ENCODE measurements at places on chromosomes 1 and 21.

DNA sequence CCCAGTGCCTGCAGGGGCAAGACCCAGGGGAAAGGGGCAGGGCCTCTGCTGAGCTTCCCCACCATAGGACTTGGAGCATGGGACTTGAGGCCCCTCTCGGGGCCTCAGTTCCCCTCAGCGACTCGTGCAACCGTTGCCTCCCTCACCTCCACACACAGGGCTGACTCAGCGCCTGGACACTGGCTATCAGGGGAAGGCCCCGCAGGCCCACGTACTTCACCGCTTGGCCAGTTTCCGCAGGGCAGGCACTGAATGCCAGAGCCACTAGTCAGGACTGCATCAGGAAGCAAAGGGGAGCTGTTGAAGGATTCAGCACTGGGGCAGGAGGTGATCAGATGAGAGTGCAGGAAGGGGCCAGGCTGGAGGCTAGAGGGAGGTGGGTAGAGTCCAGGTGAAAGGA lies 15.5 kb upstream of the FAM131C start:
- peak; percentile 69 for DNase-seq

GRCh38 chr1:18927654-18928272 lies 25.4 kb upstream of the ALDH4A1 start:
- no peak for DNase-seq

GRCh38 chr1:230633469-230633868 lies 8.8 kb upstream of the COG2 start:
- no peak for DNase-seq

DNA sequence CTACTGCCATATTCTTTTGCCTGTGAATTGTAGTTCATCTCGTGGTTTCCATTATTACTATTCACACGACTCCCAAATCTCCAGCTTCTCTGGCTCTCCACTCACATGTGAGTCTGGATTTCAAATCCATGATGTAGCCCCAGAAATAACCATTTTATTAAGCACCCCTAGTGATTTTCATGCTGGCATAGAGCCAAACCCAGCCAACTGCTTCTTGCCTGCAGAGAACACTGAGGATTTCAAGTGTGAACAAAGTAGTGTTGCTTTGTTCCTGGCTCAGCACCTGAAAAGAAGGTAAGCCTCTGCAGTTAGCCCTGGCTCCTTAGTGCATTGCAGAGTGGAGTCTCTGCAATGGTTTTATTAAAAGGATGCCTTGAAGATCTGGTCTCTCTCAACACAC lies 25.9 kb downstream of the UTP25 start:
- DNase-seq = no peak

- DNase-seq = no peak
These were observed 31.3 kb upstream of the B3GALT5 start for GRCh38 chr21:39581414-39581813.

- DNase-seq = no peak
These were observed 1.7 kb upstream of the RORC start for GRCh38 chr1:151833172-151833900.

GRCh38 chr1:13951793-13952751 lies 252.1 kb downstream of the PRDM2 start:
- no peak for DNase-seq

DNA sequence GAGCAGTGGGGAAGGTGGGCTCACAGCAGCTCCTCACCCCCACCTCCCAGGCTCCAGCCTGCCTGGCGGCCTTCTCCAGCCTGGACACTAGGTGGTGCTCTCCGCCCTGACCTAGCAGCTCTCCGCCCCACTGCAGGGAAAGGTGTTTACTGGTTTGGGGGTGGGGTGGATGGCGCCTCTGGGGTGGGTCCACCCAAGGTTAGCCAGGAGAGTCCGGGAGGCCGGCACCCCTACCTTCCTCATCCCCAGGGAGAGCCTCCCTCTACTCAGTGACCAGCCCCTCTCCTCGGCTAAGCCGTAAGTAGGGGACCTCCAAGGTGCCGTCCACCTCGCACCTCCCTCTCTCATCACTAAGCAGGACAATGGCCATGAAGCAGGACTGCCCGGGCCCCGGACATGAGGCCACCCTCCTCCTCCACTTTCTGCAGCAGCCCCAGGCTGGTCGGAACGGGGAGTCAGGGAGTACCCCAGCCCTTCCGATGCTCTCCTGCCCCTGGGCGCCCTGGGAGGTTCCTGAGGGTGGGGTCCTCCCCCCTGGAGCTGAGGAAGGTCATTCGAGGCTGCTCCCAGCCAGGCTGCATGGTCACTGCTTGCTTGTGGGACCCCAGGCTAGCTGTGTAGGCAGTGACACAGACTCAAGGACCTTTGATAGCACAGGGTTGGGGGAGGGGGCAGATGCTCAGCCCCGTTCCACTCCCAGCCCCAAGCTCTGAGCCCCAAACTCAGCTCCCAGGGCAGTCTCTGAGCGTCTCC lies 101.4 kb upstream of the VAMP3 start:
- DNase-seq = no peak

GRCh38 chr1:167797015-167797414 lies 75.2 kb downstream of the MPZL1 start:
- DNase-seq = peak; percentile 97

DNA sequence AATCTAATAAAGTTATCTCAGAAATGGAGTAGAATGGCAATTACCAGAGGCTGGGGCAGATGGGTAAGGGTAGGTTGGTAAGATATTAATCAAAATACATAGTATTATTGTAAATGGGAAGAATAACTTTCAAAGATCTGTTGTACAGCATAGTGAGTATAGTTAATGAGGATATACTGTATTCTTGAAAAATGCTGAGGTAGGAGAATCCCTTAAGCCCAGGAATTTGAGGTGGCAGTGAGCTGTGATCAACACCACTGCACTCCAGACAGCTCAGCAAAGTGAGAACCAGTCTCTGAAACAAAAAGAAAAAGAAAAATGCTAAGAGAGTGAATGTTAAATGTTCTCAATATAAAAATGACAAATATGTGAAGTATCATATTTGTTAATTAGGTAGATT lies 1033.7 kb downstream of the KCNT2 start:
- DNase-seq = no peak

GRCh38 chr1:219330001-219330400 lies 156.3 kb downstream of the LYPLAL1 start:
- no peak for DNase-seq

DNA sequence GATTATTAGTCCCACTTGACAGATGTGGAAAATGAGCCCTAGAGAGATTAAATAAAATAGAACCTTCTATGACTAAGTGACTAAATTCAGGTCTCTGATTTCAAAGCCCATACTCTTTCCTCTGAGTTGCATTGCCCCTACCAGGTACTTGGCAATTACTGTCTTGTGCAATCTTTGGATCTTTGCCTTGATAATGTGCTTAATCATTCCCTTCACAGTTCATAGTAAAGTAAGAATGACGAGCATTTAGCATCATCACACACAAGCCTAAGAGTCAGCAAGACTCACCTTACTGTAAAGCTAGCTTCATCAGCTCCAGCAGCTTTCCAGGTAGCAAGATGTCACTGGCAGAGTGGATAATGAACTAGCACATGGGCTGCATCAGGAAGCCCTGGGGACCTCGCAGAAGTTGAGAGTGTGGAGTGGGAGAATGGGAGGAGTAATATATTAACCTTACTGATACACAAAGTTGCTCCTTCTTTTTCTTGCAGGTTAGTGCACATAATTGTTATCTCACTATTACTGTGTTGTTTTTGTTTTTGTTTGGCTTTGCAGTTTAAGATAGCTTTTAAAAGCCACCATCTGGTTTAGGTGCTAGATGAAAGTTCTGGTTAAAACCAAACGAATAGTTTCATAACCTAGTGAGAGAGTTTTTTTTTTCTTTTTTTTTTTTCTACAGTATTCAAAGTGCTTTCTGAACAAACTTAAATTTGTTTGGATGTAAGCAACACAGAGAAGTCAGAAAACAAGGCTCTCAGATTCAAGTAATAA lies 71.8 kb downstream of the PBX1 start:
- DNase-seq = no peak

GRCh38 chr1:183887826-183888819 lies 83.2 kb downstream of the RGL1 start:
- DNase-seq = no peak

DNA sequence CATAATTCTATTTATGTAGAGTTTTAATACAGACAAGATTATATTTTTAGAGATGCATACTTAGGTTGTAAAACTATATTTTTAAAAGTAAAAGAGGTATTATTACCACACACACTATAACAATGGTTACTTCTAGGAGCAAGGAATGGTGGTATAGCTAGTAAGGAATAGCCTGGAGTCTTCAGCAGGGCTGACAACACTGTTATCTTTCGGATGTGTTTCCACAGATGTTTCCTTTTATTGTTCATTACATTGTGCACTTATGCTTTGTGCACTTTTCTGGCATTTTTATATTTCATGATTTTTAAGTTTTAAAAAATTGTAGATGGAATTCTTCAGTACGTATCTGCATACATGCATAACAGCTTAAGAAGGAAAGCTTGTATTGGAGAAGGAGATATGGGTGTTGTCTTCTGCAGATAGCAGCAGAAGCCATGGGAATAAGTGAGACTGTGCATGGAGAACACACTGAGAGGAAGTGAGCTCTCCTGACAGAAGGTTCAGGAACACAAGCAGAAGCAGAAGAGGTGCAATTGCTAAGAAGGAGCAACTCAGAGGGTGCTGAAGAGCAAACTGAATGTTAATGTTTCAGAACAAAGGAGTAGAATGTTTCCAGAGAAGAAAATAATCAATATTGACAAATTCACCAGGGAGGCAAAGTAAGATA lies 91.8 kb downstream of the UCHL5 start:
- no peak for DNase-seq

DNA sequence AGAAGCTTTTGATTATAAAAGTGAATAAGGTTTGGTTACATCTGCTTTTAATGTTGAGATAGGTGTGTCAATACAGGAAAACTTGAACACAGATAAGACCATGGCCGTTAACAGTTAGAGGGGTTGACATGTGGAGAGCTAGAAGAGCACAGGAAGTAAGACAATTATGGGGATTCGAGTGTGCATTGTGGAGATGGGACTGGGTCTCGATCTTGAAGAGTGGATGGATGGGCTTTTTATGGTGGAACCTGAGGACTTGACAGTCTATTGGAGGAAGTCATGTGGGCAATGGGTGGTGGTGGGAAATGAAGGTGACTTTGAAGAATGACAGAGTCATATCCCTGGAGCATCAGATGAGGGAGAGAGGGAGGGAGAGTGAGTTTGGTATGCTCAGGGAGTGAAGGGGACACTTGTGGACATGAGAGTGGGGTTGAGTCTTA lies 12.1 kb downstream of the DYRK1A start:
- no peak for DNase-seq

GRCh38 chr1:35463232-35463631 lies 94.0 kb downstream of the KIAA0319L start:
- no peak for DNase-seq

GRCh38 chr1:150836129-150836773 lies 28.2 kb upstream of the CTSK start:
- peak; percentile 37 for DNase-seq

DNA sequence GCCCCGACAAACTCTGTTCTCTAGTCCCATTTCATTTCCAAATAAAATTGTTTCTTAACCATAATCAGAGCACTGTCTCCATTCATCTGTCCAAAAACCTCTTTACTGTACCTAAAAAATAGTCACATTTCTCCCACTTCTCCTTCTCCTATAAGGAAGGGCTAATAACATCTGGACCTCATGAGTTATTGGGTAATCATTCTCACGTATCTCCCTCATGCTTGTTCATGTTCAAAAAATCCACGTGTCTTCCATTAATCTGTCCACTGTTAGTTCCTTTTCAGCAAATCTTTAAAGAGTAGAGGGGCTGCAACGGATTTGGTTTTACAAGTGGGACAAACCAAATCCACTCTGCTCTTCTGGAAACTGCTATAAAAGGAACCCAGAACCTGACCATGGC lies 1418.8 kb downstream of the MRPL39 start:
- DNase-seq = no peak

- no peak for DNase-seq
These were observed 35.1 kb downstream of the DIRAS3 start for GRCh38 chr1:68015369-68015768.

GRCh38 chr1:91393042-91393441 lies 11.6 kb downstream of the HFM1 start:
- DNase-seq = no peak

DNA sequence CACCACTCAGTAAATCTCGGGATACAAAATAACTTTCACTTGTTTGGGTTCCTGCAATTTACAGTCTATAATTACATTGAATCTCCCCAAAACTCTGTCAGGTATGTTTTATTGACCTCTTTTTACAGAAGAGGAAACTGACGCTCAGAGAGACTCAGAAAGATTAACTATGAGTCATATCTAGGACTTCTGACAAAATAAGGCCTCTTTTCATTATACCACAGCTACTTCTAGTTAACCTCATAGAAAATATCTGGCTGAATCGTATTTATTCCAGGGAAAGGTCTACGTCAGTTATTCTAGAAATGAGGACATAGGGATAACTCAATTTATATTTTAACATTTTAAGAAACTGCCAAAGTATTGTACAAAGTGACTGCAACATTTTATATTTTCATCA lies 211.1 kb upstream of the FAM78B start:
- no peak for DNase-seq

DNA sequence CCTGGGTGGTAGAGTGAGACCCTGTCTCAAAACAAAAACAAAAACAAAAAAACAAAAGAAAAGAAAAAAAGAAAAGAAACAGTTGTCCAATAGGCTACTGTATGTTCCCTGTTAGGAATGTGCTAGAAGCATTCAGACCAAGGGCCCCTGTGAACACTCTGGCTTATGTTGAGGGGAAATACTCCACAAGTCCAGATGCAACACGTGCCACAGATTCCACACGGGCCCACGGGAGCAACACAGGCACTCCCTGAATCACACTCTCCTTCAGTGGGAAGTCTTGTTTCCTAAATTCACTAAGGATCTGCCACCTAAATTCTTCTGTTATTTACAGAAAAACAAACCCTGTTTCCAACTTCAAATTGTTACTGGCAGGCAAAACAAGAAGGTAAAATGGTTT lies 291.1 kb downstream of the PCP4 start:
- DNase-seq = no peak

DNA sequence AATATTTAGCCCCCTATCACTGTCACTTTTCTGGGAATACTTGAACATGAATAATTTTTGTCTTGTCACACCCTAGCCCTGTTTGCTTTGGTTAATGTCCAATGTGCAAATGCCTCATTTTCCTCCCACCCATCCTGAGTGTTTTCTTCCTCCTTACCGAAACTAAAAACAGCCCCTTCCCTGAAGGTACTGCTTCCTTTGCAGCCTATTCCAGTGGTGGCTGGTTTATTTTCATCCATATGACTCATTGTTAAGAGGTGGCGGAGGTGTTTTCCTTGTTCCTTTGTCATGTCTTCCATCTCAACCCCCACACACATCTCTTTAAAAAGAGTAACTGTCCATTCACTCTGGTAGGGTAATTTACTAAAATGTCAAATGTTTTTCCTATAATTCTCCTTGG lies 40.4 kb downstream of the CD55 start:
- DNase-seq = peak; percentile 16

GRCh38 chr1:72283307-72284083 lies 1.2 kb upstream of the NEGR1 start:
- DNase-seq = no peak

Measured in kidney epithelial cell (primary cell).